Activated CD4-positive, alpha-beta T cell treated with anti-CD3 and anti-CD28 coated beads, Interleukin-2, Interleukin-4, amounts not matched to agents 100 ng/mL and 50 ng/mL, durations not matched to agents 16 hours and 8 hours (primary cell): ENCODE measurements at places on chromosomes 2 and 18.

GRCh38 chr2:159897081-159897480 lies 99.1 kb upstream of the CD302 start:
- no peak for DNase-seq

GRCh38 chr18:59470561-59471121 lies 111.6 kb upstream of the LMAN1 start:
- no peak for DNase-seq

- DNase-seq = no peak
Measured at GRCh38 chr2:26608557-26608956, 32.6 kb downstream of the CIB4 start.

- DNase-seq = no peak
Measured at GRCh38 chr18:12317664-12318333, 9.8 kb downstream of the TUBB6 start.

DNA sequence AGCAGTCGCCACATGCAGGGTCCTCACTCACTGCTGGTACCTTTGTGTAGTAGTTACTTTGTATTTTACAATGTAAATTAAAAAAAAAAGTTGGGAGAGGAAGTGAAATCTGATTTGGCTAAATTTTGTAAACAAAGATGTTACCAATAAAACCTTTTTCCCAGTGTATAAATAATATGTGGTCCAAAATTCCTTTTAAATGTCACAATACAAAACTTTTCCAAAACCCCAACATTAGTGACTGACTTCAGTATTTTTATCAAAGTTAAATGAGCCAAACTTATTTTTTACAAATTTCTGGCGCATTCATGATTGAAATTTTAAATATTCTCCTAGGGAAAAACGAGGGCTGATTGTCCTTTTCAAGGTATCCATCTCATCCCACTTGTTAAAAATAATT lies 239.9 kb downstream of the AGAP1 start:
- no peak for DNase-seq

DNA sequence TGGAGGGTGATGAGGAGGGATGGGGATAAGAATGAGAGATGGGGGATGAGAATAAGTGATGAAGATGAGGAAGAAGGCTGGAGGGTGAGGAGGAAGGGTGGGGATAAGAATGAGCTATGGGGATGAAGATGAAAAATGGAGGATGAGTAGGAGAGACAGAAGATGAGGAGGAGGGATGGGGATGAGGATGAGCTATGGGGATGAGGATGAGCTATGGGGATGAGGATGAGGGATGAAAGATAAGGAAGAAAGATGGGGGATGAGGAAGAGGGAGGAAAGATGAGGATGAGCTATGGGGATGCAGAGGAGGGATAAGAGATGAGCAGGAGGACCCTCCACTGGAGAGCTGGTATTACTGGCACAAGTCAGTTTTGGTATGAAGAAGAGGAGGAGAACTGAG lies 231.5 kb downstream of the NAPG start:
- DNase-seq = no peak

GRCh38 chr2:237987268-237987667 lies 20.5 kb downstream of the UBE2F start:
- DNase-seq = no peak

- no peak for DNase-seq
Measured at GRCh38 chr18:41036346-41036745, 918.7 kb upstream of the PIK3C3 start.

GRCh38 chr18:79792096-79792987 lies 5.4 kb upstream of the KCNG2 start:
- no peak for DNase-seq

- no peak for DNase-seq
Measured at GRCh38 chr2:149732001-149732685, 144.6 kb upstream of the MMADHC start.

DNA sequence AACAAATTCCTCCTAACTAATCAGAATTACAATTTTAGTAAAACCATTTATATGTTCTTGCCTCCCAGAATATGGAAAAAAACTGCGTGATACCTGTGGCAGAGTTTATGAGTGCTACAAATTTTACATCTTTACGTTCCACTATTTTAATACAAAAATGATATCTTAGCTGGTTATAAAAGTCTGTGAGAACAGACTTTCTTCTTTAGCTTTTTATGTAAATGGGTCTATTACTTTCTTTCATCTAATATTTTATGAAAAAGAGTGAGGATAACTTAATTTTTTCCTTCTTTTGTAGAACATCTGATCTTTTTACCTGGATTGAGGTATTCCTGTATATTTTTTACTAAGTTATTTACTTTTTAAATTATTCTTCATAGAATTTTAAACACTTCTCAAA lies 22.1 kb upstream of the REG3A start:
- DNase-seq = no peak

DNA sequence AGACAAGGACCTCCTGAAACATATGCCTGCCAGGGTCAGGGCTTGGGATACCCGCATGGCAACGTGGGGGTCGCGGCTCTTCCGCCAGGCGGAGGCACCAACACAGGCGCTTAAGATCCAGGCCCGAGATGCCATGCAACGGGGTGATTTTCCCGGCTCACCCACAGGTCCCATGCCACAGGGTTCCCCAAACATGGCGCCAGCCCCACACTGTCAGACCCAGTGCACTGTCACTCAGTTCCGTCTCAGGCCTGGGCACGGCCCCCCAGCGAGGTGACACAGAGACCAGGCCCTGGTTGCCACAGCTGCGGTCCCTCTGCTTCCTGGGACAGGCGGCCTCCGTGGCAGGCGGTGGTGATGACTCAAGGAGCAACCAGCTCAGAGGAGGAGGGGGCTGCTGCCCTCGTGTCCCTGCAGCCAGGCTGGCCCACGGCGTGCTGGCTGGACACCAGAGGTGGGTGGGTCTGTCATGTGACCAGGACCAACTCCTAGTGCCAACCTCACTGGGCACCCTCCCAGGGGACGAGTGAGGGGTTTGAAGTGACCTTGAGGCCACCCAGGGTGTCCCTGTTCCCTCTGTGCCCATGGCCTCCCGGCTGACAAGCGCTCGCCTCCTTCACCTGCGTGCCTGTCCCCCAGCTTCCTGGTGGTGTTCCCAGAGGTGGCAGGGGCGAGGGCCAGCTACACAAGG lies 4.9 kb downstream of the PDCD1 start:
- DNase-seq = no peak

- DNase-seq = peak; percentile 24
Measured at GRCh38 chr2:232592772-232593395, 40.5 kb upstream of the EFHD1 start.

DNA sequence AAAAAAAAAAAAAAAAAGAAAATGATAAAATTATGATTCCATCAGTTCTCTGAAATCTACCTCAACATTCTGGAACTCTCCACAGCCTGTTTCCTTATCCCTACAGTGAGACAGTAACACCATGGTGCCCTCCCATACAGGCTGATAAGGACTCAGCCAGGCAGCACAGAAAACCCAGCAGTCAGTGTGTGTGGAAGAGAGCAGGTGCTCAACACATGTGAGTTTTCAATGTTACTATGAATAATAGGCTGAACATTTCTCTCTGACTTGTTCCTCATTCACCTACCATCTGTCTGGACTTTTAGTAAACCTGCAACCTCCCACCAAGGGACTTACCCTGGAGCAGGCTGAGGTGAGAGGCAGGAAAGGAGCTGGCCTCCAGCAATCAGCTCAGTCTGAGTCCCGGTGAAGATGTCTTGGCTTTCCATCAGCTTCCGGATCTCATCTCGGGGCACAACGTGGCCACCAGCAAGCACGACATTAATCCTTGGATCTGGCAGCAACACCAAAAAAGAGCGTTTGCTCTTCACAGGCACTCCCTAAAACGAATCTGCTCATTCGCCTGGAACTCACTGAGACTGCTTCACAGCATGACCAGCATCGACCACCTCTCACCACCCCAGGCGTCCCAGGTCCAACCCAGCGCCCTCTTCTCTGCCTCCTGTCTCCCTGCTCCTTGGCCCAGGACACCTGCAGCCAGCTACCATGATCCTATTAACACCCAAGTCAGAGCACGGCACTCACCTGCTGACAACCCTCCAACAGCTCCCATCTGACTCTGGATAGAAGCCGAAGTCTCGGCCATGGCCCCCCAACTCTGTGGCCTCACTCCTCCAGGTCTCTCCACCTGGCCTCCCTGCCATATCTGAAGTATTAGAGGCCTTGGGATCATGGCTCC lies 16.5 kb downstream of the PASK start:
- no peak for DNase-seq

- DNase-seq = no peak
Measured at GRCh38 chr18:74299746-74300145, 8.0 kb upstream of the CYB5A start.

DNA sequence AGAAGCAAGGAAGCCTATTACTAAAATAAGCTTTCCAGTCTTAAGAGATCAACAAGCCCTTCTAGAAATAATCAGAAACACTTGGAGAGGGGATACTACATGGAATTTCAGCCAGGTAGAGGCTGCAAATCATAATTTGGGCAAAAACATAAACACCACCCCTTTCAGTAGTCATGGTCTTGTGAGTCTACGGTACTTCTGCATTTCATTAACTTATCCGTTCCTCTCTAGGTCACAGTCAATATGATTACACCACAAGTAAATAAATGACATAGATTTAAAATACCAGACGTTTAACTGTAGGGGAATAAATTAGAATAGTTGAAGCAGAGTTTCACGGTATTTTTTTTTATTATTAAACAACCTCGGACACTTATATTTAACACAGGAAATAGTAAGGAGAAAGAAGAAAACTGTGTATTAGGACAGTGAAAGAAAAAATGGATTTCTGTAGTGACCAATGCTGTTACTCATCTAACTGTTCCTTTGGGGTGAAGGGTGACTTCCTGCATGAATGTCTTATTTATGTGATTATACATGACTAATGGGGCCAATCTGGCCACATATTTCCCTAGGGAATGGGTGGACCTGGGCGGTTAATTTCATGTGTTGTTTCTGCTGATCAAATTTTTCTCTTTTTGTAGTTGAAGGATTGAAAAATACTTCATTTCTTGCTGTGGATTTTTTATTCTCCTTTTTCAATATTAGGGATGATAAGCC lies 456.6 kb upstream of the UBE2E3 start:
- DNase-seq = no peak

GRCh38 chr2:135258193-135258592 lies 206.1 kb downstream of the RAB3GAP1 start:
- DNase-seq = no peak

DNA sequence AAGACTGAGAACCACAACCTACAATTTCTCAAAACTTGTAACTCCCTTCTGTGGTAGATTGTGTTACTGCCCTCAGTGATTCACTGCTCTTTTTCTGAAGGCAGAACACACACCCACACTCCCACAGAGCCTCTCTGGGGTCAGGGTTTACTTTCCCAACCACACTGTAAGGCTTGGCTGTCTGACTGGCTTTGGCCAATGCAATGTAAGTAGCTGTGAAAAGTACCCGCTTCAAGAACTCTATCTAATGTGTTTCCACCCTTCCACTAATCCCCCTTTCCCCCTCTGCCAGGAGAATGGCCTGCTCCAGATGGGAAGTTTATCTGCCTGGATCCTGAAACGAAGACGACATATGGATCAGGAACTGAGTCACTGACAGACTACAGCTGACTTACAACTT lies 222.7 kb downstream of the CDH2 start:
- no peak for DNase-seq

- DNase-seq = peak; percentile 30
Measured at GRCh38 chr2:206275312-206276055, 1.0 kb downstream of the ZDBF2 start.

GRCh38 chr2:226652369-226652768 lies 147.3 kb downstream of the IRS1 start:
- DNase-seq = peak; percentile 28

DNA sequence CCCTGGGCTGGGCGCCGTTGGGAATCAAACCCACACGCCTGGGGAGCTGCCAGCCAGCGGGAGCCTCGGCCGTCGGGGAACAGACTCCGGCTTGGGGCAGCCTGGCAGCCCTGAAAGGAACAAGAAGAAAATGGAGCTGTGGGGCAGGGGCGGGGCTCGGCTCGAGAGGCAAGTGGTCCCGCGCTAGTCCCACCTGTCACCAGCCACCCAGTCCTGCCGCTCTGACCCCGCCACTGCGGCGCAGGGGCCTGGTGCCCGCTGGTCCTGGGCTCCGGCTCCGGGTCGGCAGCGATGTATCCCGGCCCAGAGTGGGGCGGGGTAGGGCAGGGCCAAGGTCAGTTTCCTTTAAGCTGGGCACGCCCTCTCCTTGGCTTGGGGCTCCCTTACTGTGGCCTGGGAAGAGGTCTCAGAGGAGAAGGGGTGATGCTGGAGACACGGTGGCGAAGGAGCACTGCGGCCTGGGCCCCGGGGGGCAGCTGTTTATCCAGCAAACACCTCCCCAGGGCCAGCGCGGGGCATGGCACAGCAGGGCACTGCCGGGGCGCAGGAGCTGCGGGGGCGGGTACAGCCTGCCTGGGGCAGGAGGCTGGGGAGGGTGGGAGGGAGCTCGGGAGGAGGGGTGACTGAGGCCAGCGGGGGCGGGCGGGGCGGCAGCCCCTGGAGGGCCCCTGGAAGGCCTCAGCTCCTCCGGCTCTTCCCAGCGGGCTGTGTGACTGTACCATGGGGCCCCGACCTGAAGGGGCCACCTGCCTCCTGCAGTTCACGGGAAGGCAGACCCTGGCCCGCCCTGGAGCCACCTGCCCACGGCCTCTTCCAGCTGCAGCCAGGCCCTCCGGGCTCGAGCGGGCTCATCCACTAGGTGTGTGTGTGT lies 15.6 kb downstream of the ODC1 start:
- no peak for DNase-seq

DNA sequence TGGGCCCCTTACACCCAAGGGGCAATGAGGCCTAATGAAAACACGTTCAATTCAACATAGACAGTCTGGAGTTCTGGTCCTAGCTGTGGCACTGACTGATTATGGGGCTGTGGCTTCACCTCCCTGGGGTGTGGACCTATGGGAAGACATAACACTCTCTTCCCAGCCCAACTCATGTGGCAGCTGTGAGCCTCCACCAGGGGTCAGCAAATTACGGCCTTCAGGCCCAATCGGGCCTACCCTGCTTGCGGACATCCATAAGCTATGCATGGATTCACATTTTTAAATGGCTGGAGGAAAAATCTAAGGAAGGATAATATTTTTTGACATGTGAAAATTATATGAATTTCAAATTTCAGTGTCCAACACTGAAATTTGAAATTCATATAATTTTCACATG lies 101.3 kb downstream of the LOXHD1 start:
- peak; percentile 5 for DNase-seq

DNA sequence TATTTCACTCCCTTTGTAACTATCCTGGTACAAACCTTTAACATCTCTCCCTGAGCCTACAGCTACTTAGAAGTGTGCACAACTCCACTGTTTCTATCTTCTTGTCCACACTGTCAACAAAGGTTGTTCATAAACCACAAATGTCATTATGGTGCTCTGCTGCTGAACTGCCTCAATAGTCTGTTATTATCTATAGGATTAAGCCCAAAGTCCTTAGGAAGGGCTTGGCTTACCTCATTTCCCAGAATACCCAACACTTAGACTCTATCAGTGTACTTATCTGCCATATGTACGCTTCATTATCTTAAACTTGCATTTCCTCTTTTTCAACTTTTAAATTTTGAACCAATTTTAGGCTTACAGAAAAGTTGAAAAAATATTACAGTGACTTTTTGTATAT lies 94.2 kb downstream of the HNMT start:
- DNase-seq = no peak
